ENCODE measurements at places on chromosomes 1 and 21.

DNA sequence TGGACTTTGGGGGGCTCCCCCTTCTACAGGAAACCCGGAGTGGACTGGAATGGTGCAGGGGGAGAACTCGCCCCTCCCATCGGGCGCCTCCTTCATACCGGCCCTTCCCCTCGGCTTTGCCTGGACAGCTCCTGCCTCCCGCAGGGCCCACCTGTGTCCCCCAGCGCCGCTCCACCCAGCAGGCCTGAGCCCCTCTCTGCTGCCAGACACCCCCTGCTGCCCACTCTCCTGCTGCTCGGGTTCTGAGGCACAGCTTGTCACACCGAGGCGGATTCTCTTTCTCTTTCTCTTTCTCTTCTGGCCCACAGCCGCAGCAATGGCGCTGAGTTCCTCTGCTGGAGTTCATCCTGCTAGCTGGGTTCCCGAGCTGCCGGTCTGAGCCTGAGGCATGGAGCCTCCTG lies at the start of gene TNFRSF14:
TSS of gene TNFRSF14 (plus strand) at position 95 of the 401 bp plus-strand sequence. CDS start at position 389, 294 bp downstream.
- H3K27me3 ChIP-seq, result peaks cover 7% of the 10 kb centered on the region
- DNase-seq, result no peak
- H3K27ac ChIP-seq, result no peak within 1 kb of the TSS
- H3K4me3 ChIP-seq, result no peak within 1 kb of the TSS
- H3K4me1 ChIP-seq, result peaks cover 4% of the 10 kb centered on the region

DNA sequence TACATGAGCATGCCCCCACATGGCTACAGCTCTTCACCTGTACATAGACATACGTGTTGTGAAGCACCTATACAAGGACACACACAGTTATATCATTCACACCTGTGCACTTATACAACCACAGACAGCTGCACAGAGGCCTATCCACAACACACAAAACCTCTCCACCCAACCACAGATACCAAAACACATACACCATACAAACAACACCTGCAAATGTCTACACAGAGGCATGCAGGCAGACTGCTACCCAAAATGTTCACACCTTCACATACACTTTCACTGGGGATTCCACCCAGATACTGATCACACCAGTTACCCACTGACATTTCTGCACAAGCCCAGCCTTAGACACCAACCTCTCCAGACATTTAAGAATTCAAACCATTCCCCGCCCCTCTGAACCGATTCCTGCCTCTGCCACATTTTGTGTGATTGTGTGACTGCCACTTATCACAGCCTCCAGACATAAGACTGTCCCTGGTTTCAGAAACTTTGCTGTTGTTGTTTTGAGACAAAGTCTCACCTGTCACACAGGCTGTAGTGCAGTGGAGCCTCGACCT lies 2.0 kb downstream of the C1orf232 start:
- H3K4me3 ChIP-seq, result no peak overlapping the region
- no peak overlapping the region for H3K27ac ChIP-seq
- H3K36me3 ChIP-seq, result no peaks in the 10 kb centered on the region
- H3K27me3 ChIP-seq, result peaks cover 4% of the 10 kb centered on the region
- peaks cover 34% of the 10 kb centered on the region for H3K4me1 ChIP-seq
- DNase-seq, result no peak

GRCh38 chr1:16042096-16042495 lies 1.5 kb upstream of the CLCNKB start:
- no peak for DNase-seq
- no peaks in the 10 kb centered on the region for H3K36me3 ChIP-seq

DNA sequence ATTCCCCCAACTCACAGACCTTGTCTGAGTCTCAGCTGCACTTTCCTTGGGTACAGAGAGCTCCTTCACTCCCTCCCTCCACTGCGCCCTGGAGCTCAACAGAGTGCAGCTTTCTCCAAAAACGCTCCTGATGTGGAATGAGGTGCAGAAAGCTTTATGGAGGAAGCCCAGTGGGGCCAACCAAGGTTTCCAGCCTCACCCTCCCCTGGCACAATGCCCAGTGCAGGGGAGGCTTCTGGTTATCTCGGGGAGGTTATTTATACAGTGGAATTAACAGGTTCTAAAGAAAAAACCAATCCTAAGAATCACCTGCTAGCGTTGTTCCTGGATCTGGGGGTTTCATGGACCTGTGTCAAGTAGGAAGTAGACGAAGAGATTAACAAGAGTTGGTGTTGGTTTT lies at the start of gene ITLN1:
TSS of gene ITLN1 (minus strand) at position 139 of the 400 bp plus-strand sequence. CDS start 303 bp downstream, outside the sequence.
- no peak for DNase-seq
- peaks cover 4% of the 10 kb centered on the region for H3K4me1 ChIP-seq
- no peaks in the 10 kb centered on the region for H3K27me3 ChIP-seq
- no peak within 1 kb of the TSS for H3K4me3 ChIP-seq
- no peaks in the 10 kb centered on the region for H3K36me3 ChIP-seq

GRCh38 chr1:40454873-40455272 lies 4.6 kb downstream of the ZFP69B start:
- H3K27ac ChIP-seq, result no peak overlapping the region
- peaks cover 84% of the 10 kb centered on the region for H3K36me3 ChIP-seq
- no peak overlapping the region for H3K4me3 ChIP-seq
- H3K27me3 ChIP-seq, result no peaks in the 10 kb centered on the region
- no peak for DNase-seq

- no peak overlapping the region for H3K4me3 ChIP-seq
- H3K36me3 ChIP-seq, result no peaks in the 10 kb centered on the region
- H3K27me3 ChIP-seq, result no peaks in the 10 kb centered on the region
- H3K27ac ChIP-seq, result no peak overlapping the region
- H3K4me1 ChIP-seq, result peaks cover 4% of the 10 kb centered on the region
These were observed 7.3 kb downstream of the RNU5D-1 start for GRCh38 chr1:44723496-44724295.

DNA sequence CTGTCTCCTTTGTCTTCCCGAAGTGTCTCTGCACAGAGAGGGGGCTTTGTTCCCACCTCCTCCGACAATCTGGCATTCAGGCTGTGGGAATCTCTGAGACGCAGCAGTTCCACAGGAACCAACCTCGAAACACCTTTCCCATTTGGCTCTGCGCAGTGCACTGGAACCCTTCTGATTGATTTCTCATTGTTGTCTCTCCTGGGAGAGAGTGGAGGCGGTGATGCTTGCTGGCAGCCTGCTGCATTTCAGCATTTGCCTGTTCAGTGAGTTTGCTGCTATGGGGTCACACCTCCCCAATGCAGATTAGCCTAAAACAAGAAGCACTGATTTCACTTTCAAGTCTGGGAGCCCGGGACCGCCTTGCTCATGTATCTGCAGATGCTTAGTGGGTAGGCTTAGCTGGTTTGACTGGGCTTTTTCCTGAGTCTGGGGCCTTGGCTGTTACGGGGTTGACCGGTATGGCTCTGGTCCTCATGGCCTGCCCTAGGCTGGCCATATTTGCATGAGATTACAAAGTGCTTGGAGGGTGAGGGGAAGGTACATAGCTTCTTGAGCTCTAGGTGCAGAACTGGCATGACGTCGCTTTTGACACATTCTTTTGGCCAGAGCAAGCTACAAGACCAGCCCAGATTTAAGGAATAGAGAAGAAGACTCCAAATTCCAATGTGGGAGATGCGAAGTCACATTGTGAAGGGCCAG lies 695.3 kb downstream of the PTPRU start:
- no peaks in the 10 kb centered on the region for H3K36me3 ChIP-seq
- no peak overlapping the region for H3K27ac ChIP-seq
- no peak for DNase-seq

DNA sequence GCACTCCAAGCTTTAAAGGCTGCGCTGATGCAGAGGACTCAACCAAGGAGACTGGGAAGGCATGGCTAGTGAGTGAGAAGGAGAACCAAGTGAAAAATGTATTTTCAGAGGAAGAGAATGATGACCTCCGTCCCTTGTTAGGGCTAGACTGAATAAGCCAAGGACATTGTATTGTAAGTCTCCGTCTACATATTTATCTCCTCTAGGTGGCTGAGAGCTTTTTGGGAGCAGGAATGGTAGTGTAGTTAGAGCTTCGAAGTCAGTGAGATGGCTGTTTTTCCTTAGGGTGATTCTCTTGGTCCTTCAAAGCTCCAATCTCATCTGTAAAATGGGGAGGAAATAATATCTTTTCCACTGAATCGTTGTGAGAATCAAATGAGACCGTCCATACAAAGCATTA lies 37.6 kb downstream of the ZBTB40 start:
- no peaks in the 10 kb centered on the region for H3K27me3 ChIP-seq
- peaks cover 28% of the 10 kb centered on the region for H3K36me3 ChIP-seq
- no peak for DNase-seq
- H3K4me3 ChIP-seq, result no peak overlapping the region

Data from mesothelial cell of epicardium (in vitro differentiated cells).